Pericardium fibroblast (primary cell): ENCODE measurements at places on chromosomes 4 and X. TPM values are rescaled to one million over a fixed set of nuclear protein-coding genes. Genes with fewer than 3 reads are reported as not detected.

Gene SLITRK4
- total RNA-seq = 11.2 and 13.2 TPM in 2 replicates

Gene LANCL3
- 1.1 TPM in 1 of 2 replicates, not detected in the other for total RNA-seq

Gene TMSB15A
- total RNA-seq = 1.8 TPM in 1 of 2 replicates, not detected in the other

Gene ABHD18
- 2.6 and 5.5 TPM in 2 replicates for total RNA-seq

Gene HSFX1
- 0.12 and 0.60 TPM in 2 replicates for total RNA-seq

Gene MAGEA3
- not detected in 2 replicates for total RNA-seq

Gene RAB39B
- total RNA-seq = 0.35 and 1.8 TPM in 2 replicates

Gene CNKSR2
- total RNA-seq = 0.12 TPM in 1 of 2 replicates, not detected in the other

Gene ALAS2
- total RNA-seq = not detected in 2 replicates

Gene AKAP14
- total RNA-seq = not detected in 2 replicates

Gene ITM2A
- total RNA-seq = 5.9 and 22.3 TPM in 2 replicates

Gene TDO2
- total RNA-seq = not detected in 2 replicates

Gene UBE2D3
- total RNA-seq = 250 and 282 TPM in 2 replicates

Gene STOX2
- total RNA-seq = 0.23 and 0.26 TPM in 2 replicates

Gene RASSF6
- not detected in 2 replicates for total RNA-seq

Gene SPANXN3
- not detected in 2 replicates for total RNA-seq

Gene TRIM2
- 26.1 and 32.2 TPM in 2 replicates for total RNA-seq

Gene TLR6
- 1.3 and 2.5 TPM in 2 replicates for total RNA-seq

Gene CT47C1
- not detected in 2 replicates for total RNA-seq
